ENCODE measurements at places on chromosomes 3 and 15. TPM values are rescaled to one million over a fixed set of nuclear protein-coding genes. Genes with fewer than 3 reads are reported as not detected.

The TF gene
- 0.21 TPM for total RNA-seq

The HOMER2 gene
- 7.9 TPM for total RNA-seq

The STX19 gene
- total RNA-seq, result not detected

The TRIM71 gene
- total RNA-seq, result not detected

The MST1R gene
- 5.2 TPM for total RNA-seq

The SLC51B gene
- not detected for total RNA-seq

The ECE2 gene
- total RNA-seq, result not detected

The SLC27A2 gene
- 11.4 TPM for total RNA-seq

The LHFPL4 gene
- not detected for total RNA-seq

The CNBP gene
- 263 TPM for total RNA-seq

The GABRG3 gene
- not detected for total RNA-seq

The CPNE9 gene
- 0.25 TPM for total RNA-seq

The MUSTN1 gene
- 2.8 TPM for total RNA-seq

The SNTN gene
- total RNA-seq, result not detected

GRCh38 chr3:65153850-65154512 is 466.2 kb upstream of the ADAMTS9 start:
- no peaks in the 10 kb centered on the region for H3K27me3 ChIP-seq
- H3K4me1 ChIP-seq, result no peaks in the 10 kb centered on the region
- no peaks in the 10 kb centered on the region for H3K36me3 ChIP-seq
- DNase-seq, result no peak

GRCh38 chr15:98914626-98915025 is 93.0 kb downstream of the PGPEP1L start:
- no peaks in the 10 kb centered on the region for H3K27me3 ChIP-seq
- H3K36me3 ChIP-seq, result peaks cover 46% of the 10 kb centered on the region
- DNase-seq, result no peak
- no peak overlapping the region for H3K27ac ChIP-seq
- peaks cover 23% of the 10 kb centered on the region for H3K4me1 ChIP-seq
- H3K4me3 ChIP-seq, result no peak overlapping the region

DNA sequence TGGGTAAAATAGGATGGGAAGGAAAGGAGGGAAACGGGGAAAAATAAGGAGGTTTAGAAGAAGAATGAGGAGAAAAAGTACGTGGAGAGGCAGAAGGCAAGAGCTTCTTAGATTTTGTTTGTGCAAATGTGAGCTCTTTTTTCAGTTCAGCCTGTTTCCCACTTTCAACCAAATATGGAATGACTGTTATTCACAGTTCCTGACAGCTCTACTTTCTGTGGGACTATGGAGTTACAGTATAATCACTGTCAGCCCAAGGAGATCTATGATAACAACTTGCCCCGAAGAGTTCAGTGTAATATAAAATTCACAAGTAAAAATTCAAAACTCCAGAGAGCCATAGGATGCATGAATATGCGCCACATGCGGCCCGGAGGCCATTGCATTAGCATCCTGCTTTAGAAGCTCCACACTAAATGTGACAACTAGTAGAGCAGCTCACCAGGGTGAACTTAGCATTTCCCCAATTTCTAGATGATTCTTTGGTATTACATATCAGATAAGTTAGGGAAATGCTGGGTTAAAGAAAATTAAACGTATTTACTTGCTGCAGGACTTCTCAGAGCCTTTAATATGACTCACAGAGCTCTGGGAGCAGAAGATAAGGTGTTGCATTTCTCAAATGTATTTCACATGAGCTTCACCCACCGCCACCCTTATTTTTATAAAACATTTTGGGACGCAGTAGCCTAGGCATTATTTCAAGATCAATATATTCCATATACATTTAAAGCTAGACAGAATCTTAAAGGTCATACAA is 234.6 kb downstream of the EBLN2 start:
- no peaks in the 10 kb centered on the region for H3K36me3 ChIP-seq
- H3K27me3 ChIP-seq, result no peaks in the 10 kb centered on the region
- no peak for DNase-seq
- no peak overlapping the region for H3K4me3 ChIP-seq

- H3K27me3 ChIP-seq, result no peaks in the 10 kb centered on the region
- H3K36me3 ChIP-seq, result peaks cover 1% of the 10 kb centered on the region
- peaks cover 5% of the 10 kb centered on the region for H3K4me1 ChIP-seq
- no peak overlapping the region for H3K4me3 ChIP-seq
Measured at GRCh38 chr3:59510576-59510975, 460.8 kb upstream of the CFAP20DC start.

- no peaks in the 10 kb centered on the region for H3K4me1 ChIP-seq
- H3K36me3 ChIP-seq, result no peaks in the 10 kb centered on the region
- H3K27me3 ChIP-seq, result peaks cover 37% of the 10 kb centered on the region
- H3K27ac ChIP-seq, result no peak overlapping the region
- no peak overlapping the region for H3K4me3 ChIP-seq
Measured at GRCh38 chr3:68963891-68964290, 31.5 kb upstream of the TAFA4 start.

GRCh38 chr3:52398670-52399081 is 46.2 kb downstream of the SEMA3G start:
- H3K27ac ChIP-seq, result no peak overlapping the region
- no peak overlapping the region for H3K4me3 ChIP-seq
- no peak for DNase-seq
- H3K4me1 ChIP-seq, result no peaks in the 10 kb centered on the region

DNA sequence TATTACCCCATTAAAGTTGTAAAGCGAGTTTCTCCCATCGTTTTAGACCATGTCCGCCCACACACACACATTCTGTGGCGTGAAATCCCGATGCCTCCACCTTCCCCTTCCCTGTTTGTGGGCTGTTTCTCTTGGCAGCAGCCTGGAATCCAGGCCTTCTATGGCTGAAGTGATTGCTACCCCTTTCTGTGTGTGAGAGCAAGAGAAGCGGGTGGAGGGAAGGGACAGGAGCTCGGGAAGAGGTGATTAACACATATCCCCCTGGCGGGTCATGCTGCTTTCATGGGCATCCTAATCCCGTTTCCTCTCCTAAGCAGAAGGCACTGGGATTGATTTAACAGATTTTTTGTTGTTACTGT is 283.8 kb upstream of the RGMA start:
- H3K4me3 ChIP-seq, result no peak overlapping the region
- no peak overlapping the region for H3K27ac ChIP-seq
- DNase-seq, result no peak
- H3K4me1 ChIP-seq, result no peaks in the 10 kb centered on the region
- H3K27me3 ChIP-seq, result no peaks in the 10 kb centered on the region

DNA sequence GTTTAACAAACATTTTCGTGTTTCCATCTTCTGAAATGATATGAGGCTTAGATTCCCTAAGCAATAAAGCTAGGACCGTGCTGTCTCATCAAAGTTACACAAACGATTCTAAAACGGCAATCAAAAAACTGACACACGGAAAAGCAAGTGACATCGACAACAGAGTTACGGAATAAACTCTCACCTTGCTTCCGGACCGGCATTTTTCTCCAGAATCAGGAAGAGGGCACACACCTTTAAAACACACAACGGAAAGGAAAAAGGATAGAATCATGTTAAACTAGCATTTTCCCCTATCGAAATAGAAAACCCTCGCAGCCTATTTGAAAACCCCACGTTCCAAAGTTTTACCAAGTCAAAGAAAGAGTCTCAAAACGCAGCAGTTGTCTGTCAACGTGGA is 1.4 kb downstream of the DLG1 start:
- H3K4me1 ChIP-seq, result peaks cover 41% of the 10 kb centered on the region
- H3K4me3 ChIP-seq, result peak overlapping the region; percentile 92
- peaks cover 24% of the 10 kb centered on the region for H3K36me3 ChIP-seq
- DNase-seq, result no peak
- peaks cover 16% of the 10 kb centered on the region for H3K27me3 ChIP-seq

DNA sequence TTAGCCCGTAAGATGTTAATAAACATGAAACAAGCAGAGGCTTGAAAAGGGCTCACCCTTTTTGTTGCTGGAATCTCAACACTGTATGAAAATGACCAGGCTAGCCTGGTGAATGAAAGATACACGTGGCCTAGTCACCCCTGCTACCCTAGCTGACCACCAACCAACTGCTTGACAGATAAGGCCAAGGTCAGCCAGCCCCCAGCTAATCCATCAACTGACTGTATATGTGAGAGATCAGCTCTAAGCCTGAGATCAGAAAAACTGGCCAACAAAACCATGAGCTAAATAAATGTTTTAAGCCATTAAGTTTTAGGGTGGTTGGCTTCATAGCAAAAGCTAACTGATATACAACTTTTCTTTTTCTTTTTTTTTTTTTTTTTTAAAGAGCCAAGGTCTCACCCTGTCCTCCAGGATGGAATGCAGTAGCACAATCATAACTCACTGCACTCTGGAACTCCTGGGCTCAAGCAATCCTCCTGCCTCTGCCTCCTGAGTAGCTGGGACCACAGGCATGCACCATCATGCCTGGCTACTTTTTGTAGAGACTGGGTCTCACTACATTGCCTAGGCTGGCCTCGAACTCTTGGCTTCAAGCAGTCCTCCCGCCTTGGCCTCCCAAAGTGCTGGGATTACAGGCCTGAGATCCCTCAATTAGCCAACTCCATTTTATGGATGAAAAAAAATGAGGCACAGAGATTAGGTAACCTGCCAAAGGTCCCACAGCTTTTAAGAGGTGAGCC is 34.6 kb downstream of the SH3BP5 start:
- H3K27ac ChIP-seq, result no peak overlapping the region

DNA sequence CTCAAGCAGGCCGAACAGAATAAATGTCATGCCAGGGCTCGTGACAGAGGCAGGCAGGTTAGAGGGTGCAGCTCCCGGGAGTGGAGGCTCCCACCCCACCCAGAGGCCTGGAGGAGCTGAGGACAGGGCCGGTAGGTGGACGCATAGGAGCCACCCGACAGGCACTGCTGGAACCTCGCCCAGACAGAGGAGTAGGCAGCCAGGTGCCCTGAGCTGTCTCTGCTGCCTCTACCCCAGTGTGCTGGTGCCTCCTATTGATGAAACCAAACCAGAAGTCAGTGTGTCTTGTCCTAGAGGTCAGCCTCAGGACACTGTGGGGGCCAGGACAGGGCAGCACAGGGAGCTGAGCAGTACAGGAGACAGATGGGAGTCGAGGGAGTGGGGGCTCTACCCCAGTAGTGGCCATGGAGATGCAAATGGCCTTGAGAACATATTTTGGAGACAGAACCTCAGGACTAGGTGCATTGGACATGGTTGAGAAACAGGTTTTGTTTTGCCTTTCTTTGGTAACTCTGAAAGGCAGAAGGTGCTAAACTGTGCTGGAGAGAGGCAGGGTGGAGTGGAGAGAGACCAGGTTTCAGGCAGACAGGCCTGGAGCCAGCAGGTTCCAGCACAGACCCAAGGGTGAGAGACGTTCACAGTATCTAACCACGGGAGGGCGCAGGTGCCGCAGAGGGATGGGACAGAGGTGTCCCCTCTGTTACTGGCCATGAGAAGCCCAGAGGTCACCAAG is 15.4 kb upstream of the KLF15 start:
- H3K27me3 ChIP-seq, result no peaks in the 10 kb centered on the region
- H3K36me3 ChIP-seq, result no peaks in the 10 kb centered on the region
- H3K27ac ChIP-seq, result no peak overlapping the region
- H3K4me1 ChIP-seq, result no peaks in the 10 kb centered on the region
- no peak overlapping the region for H3K4me3 ChIP-seq

GRCh38 chr3:58696093-58696492 is 29.5 kb upstream of the FAM3D start:
- peaks cover 3% of the 10 kb centered on the region for H3K36me3 ChIP-seq
- no peaks in the 10 kb centered on the region for H3K27me3 ChIP-seq
- H3K27ac ChIP-seq, result no peak overlapping the region
- H3K4me3 ChIP-seq, result no peak overlapping the region
- no peak for DNase-seq

DNA sequence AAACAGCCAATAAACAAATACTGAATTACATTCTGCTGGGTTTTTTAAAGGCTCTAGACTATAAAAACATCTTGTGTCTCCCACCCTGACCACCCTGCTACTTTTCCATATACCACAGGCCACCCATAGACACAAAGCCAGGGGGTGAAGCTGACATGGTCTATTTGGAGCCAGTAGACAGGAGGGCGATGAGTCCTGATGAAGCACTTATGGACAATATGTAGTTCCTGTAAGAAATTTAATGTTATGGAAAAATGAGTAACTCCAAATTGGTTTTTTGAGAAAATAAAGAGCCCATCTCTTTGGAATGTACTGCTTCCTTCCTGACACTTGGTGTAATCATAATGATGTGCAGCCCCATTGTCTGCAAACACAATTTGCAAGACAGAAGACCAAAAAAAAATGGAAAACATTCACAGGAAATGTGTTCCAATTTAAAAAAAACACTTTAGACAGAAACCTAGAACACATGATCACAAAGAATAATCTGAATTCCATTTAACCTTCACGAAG is 11.8 kb downstream of the SSR3 start:
- no peak for DNase-seq
- no peaks in the 10 kb centered on the region for H3K27me3 ChIP-seq
- peaks cover 30% of the 10 kb centered on the region for H3K4me1 ChIP-seq
- peaks cover 54% of the 10 kb centered on the region for H3K36me3 ChIP-seq

GRCh38 chr3:112199622-112200316 is 66.7 kb upstream of the GCSAM start:
- no peak overlapping the region for H3K27ac ChIP-seq
- no peaks in the 10 kb centered on the region for H3K4me1 ChIP-seq
- no peaks in the 10 kb centered on the region for H3K36me3 ChIP-seq

GRCh38 chr3:49966233-49966942 is 26.4 kb downstream of the RBM6 start:
- DNase-seq, result no peak
- H3K4me3 ChIP-seq, result no peak overlapping the region
- peaks cover 12% of the 10 kb centered on the region for H3K36me3 ChIP-seq
- no peak overlapping the region for H3K27ac ChIP-seq
- peaks cover 4% of the 10 kb centered on the region for H3K4me1 ChIP-seq
- H3K27me3 ChIP-seq, result no peaks in the 10 kb centered on the region

GRCh38 chr3:128215290-128215689 is 62.0 kb downstream of the EEFSEC start:
- DNase-seq, result no peak
- no peaks in the 10 kb centered on the region for H3K27me3 ChIP-seq
- no peak overlapping the region for H3K27ac ChIP-seq
- H3K4me1 ChIP-seq, result peaks cover 5% of the 10 kb centered on the region
- peaks cover 5% of the 10 kb centered on the region for H3K36me3 ChIP-seq
- H3K4me3 ChIP-seq, result no peak overlapping the region

DNA sequence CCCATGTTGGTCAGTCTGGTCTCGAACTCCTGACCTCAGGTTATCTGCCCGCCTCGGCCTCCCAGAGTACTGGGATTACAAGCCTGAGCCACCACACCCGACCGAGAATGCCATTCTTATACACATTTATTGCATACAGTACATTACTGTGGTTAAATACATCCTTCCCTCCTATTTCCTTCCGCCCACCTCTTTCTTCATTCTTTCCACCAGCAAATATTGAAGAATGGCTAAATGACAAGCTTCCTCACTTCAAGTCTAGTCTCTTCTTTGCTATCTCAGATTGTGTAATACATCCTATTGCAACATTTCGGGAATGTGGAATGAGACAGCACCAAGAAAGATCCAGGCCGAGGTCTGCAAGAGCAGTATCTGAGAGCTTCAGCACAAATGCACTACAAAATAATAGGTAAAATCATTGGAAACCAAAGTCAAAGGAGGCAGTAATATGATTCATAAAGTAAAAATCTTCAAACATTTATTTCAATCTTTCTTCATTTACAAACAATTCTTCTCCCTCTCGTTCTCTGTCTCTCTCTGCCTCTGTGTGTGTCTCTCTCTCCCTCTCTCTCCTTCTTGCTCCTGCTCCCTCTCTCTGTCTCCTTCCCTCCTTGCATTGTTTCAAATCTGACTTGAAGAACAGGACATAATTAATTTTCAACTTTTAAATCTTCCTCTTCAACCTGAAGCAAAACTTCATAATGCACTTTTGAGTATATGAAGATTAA is 94.7 kb upstream of the TGFBR2 start:
- H3K27ac ChIP-seq, result no peak overlapping the region
- H3K27me3 ChIP-seq, result no peaks in the 10 kb centered on the region
- DNase-seq, result no peak
- no peak overlapping the region for H3K4me3 ChIP-seq
- H3K36me3 ChIP-seq, result no peaks in the 10 kb centered on the region

GRCh38 chr3:48756640-48757039 is 39.6 kb upstream of the IP6K2 start:
- H3K27me3 ChIP-seq, result no peaks in the 10 kb centered on the region
- H3K36me3 ChIP-seq, result peaks cover 6% of the 10 kb centered on the region
- H3K4me3 ChIP-seq, result no peak overlapping the region
- no peak overlapping the region for H3K27ac ChIP-seq
